ENCODE measurements at places on chromosomes 3 and 15.

DNA sequence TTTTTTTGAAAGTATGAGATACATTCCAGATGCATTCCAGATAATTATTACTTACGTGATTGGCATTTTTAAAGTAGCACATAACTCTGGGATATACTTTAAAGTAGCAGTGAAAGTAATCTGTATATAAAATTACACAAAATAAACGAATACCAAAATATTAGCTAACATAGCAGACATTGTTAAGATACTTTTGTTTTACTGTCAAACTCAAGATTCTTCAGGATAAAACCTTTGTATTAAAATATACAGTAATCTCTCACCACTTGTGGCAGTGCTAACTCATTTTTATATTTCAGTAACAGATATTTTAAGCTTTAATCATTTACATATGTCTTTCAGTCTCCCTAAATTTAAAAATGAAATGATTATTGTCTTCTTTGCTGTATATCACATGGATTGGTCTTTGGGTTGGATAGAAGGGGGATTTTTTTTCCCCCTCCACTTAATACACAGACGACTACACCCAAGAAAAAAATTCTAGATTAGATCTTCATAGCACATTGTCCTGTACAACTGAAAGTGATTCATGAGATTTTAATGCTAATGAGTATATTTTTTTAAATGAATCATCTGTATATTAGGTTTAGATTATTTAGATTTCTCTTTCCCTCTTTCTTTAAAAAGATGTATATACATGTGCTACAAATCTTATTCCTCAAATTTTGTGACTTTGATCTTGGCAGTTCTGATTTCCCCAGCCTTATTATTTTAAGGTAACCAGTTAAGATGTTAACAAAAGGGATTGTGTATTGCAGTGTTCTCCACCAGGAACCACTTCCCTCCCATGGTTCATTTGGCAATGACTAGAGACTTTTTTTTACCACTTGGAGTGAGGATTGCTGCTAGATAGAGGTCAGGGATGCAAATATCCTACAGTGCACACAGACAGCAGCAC, 24.5 kb upstream of the EBLN2 start:
- peak; percentile 54 for DNase-seq

- no peak for DNase-seq
Measured at GRCh38 chr3:169144731-169145130, 518.8 kb downstream of the MECOM start.

GRCh38 chr3:29440413-29441305, 159.8 kb downstream of the RBMS3 start:
- DNase-seq, result peak; percentile 29

- no peak for DNase-seq
Measured at GRCh38 chr3:129077222-129077621, 16.6 kb downstream of the GP9 start.
